ENCODE measurements at places on chromosomes 16 and 17.

DNA sequence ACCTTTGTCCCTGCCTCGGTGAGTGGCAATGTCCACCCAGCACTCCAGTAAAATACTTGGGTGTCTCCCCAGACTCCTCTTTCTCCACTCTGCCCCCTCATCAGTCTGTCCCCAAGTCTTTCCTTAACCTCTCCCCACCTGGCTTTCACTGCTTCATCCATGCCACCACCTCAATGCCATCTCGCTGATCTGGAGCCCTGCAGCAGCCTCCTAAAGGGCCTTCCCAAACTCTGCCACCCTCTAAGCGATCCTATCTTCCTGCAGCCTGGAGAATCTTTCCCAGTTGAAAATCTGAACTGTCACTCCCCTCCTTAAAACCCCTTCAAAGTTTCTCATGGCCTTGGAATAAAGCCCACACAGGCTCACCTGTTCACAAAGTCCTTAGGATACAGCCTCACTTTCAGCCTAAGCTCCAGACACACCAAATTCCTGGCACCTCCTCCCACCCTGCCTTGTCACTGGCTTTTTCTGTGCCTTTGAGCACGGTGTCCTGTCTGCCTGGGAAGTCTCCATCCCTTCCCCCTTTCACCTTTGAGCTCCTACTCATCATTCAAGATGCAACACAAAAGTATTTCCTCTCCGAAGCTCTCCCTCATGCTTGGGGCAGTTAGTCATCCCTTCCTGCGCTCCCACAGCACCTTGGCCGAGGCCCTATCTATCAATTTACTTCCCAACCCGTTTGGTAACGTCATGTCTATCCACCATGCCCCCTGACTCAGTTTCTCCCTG is 2.8 kb downstream of the WNK4 start:
- no peak overlapping the region for H3K27ac ChIP-seq
- H3K4me3 ChIP-seq, result no peak overlapping the region
- H3K36me3 ChIP-seq, result peaks cover 14% of the 10 kb centered on the region
- DNase-seq, result no peak
- H3K27me3 ChIP-seq, result peaks cover 44% of the 10 kb centered on the region

DNA sequence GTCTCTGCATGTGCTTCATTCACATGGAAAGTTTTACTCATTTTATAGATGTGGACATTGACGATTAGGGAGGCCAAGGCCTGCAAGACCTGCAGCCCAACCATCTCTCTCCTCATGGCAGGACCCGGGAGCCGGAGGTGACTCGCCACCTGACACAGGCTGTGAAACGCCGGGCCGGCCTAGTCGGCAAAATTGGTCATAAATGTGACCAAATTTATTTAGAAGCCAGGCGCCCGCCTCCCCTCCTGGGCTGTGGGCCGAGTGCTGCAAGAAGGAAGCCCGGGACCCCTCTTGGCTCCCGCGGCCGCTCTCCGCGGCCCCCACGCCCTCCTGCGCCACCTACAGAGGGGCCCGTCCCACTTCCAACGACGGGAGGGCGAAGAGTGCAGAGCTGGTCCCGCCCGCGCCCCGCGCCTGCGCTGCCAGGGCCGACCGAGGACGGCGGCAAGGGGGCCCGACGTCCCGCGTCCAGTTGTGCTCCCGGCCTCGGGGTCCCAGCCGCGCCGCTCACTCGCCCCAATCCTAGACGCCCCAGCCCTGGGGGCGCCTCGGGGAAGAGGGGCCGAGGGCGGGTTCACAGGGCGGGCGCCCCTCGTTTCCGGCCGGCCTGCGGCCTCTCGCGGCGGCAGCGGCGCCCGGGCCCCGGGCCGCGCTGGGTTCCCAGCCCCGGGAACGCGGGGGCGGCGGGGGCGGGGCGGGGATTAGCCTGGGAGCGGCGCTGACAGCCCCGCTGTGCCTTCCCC is 47.5 kb downstream of the WNT3 start:
- H3K27me3 ChIP-seq, result peaks cover 26% of the 10 kb centered on the region
- no peaks in the 10 kb centered on the region for H3K36me3 ChIP-seq
- no peak overlapping the region for H3K4me3 ChIP-seq
- DNase-seq, result no peak
- peaks cover 19% of the 10 kb centered on the region for H3K4me1 ChIP-seq

GRCh38 chr17:21376081-21376758 is at the start of gene KCNJ12:
Gene KCNJ12 (plus strand): TSS chr17:21376357. CDS start chr17:21415343, 38,986 bp downstream.
- no peaks in the 10 kb centered on the region for H3K27me3 ChIP-seq
- H3K4me1 ChIP-seq, result no peaks in the 10 kb centered on the region
- DNase-seq, result no peak

- no peaks in the 10 kb centered on the region for H3K36me3 ChIP-seq
- peaks cover 29% of the 10 kb centered on the region for H3K4me1 ChIP-seq
- no peak overlapping the region for H3K4me3 ChIP-seq
- peaks cover 11% of the 10 kb centered on the region for H3K27me3 ChIP-seq
These were observed 1.5 kb upstream of the NHERF2 start for GRCh38 chr16:2025251-2025650.

GRCh38 chr17:19753661-19754463 is 5.8 kb upstream of the ALDH3A1 start:
- H3K4me1 ChIP-seq, result no peaks in the 10 kb centered on the region
- DNase-seq, result no peak
